ENCODE measurements at places on chromosomes 3 and 15.
A peak's percentile ranks its signal among the peaks of the same experiment; 100 is the strongest.

DNA sequence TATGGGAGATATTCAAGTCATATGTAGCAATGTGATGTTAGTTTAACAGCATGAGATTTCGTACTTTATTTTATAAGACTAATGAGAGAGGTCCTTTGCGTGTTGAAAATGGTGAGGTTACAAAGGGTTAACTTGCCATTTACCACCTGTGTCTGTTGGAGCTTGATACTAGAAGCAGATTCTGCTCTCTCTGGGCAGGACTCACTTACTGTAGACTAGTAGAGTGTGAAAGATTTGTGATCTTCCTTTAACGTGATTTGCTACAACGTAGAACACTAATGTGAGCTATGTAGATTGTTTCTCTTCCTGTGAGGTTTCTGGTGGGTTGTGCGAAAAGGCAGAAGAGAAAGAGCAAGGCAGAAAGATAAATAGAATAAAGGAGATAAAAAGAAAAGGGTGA is 1.1 kb downstream of the TP63 start:
- DNase-seq = no peak

GRCh38 chr3:172688588-172688987 is 22.3 kb downstream of the NCEH1 start:
- DNase-seq = no peak

DNA sequence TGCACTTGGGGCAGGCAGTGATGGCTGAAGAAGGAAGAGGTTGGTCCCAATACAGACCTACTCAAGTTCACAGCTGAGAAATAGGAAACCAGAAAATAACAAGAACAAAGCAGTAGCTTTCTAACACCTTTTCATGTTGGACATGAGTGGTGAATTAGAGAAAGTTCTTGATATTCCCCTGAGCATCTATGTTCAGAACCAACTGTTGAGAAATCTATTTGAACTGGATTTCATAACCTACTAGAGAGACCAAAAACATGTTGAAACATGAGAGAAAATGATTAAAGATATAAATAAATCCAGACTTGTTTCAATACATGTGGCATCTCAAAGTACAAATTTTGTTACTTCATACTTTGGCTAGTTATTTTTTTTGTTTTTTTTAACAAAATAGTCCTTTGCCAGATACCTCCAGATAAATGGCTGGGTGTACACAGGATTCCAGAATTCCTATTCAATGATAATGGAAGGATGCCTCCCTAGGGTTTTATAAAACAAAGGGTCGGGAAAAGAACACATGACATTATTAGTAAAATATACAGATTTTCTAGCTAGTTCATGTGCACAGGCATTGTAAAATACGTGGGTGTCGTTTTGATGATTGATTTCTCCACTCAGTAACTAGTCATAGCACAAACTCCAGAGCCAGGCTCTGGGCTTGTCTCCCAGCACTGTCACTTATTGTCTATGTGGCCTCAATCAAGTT is 34.4 kb upstream of the TNFSF10 start:
- DNase-seq = no peak

GRCh38 chr3:89032346-89033013 is 74.9 kb upstream of the EPHA3 start:
- no peak for DNase-seq

DNA sequence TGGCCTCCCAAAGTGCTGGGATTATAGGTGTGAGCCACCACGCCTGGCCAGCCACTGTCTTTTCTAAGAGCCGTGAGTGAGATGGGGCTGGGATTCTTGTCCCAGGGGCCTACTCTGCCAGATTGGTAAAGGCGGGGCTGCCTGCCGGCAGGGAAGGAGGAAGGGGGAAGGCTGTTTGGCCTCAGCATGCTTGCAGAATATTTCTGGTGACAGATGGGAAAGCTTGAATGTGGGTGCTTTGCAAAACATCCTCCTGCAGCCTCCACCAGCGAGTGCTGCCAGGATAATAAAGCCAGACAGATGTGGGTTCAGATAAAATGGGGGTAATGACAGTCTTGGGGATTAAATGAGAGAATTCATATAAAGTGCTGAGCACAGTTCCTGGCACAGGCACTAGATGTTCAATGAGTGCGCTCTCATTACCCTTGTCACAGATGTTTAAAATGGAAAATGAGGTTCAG is 19.8 kb upstream of the ACOX2 start:
- DNase-seq = no peak

DNA sequence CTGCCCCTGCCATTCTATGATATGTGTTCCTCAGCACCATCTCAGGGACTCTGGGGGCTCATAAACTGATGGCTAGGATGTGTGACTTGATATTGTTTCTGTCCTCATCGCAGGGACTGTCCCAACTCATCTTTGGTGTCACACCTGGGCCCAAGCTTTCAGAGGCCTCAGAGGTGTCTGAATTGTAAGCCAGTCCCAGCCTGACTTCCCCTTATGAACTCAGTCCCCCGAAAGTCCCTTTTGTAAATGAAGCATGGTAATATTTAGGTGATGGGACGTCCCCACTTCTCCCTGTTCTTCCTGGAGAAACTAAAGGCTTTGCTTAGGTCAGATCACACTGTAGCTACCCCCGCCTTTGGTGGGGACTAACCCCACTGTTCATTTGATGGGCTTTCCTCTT is 142.4 kb upstream of the TLE3 start:
- DNase-seq = no peak

DNA sequence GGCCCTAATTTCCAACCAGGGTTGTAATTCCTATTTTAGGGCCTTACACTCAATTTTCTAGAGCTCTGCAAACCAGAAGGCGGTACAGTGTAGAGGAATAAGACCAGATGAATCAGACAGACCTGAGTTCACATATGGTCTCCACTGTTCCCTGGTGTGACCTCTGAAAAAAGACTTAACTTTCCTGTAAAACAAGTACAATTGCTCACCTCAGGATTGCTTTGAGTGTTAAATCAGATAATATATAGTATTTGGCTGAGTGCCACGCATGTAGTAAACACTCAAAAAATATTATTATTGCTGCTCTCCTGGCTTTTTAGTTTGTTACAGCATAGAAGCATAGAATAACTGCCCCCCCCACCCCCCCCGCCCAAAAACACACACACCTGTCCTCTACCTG is 51.0 kb upstream of the STT3B start:
- no peak for DNase-seq

DNA sequence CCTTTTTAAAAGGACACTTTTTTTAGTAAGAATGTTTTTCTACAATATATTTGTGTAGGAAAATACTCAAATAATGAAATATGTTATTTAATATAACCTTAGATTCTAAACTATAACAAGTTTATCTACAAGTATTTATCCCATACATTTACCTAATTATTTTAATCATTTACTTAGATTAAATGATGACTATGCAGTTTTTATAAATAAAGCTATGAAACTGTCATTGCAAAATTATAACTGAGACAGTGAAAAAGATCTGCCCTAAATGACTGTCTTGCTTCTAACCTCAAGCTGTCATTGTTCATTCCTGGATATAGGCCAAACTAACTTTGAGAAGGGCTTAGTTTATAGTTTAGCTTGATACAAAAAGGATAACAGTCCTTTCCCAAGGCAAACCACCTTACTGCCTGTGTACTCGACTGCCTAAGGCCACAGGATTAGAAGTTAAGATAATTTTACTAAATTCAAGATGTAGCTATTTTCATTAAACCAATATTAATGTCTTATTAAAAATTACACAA is 84.1 kb downstream of the GLDN start:
- no peak for DNase-seq

DNA sequence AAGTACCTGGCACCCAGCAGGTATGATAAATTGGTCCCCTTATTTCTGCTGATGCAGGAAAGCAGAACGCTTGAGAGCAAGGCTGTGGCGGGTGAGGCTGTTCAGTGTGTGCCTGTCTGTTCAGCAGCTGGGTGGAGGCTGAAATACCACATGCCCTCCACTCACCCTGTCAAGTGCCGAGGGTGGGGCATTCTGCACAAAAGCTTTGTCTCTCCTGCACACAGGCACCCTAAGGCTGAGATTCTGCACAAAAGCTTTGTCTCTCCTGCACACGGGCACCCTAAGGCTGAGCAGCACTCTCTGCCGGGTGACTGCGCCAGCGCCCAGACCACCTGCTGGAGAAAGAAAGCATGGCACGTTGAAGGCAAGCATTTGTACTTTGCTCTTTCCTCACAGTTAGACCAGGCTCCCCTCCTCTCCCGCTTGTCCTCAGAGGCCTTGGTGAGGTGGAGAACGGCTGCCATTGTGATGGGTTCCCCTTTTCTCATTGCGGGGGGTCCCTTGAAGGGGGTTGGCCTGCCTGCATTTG is 97.5 kb downstream of the BDH1 start:
- peak; percentile 28 for DNase-seq

DNA sequence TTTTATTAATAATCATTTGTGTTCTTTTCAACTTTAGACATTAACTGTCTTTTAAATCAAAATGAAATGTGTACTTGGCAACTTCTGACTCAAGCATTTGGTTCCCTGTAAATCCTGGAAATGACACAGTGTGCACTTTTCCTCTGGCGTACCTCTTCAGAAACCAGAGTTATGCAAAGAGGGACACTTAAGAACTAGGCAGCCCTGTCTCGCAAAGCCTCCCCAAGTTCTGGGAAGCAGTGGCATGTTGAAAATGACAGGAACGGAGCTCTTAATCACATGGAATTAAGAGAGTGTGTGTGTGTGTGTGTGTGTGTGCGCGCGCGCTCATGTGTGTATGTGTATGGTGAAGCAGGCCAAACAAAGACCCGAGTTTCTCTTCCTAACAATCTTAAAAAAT is 707.4 kb downstream of the MECOM start:
- no peak for DNase-seq

- no peak for DNase-seq
Measured at GRCh38 chr3:35921718-35922117, 282.4 kb downstream of the ARPP21 start.

- no peak for DNase-seq
Measured at GRCh38 chr3:139985576-139985975, 50.6 kb downstream of the CLSTN2 start.

GRCh38 chr3:97389936-97390335 is 374.6 kb upstream of the ARL6 start:
- DNase-seq = no peak

- DNase-seq = peak; percentile 81
Measured at GRCh38 chr3:11641683-11642430, 1.9 kb downstream of the VGLL4 start.

- DNase-seq = peak; percentile 36
Measured at GRCh38 chr3:16311960-16312451, 47.0 kb downstream of the OXNAD1 start.

DNA sequence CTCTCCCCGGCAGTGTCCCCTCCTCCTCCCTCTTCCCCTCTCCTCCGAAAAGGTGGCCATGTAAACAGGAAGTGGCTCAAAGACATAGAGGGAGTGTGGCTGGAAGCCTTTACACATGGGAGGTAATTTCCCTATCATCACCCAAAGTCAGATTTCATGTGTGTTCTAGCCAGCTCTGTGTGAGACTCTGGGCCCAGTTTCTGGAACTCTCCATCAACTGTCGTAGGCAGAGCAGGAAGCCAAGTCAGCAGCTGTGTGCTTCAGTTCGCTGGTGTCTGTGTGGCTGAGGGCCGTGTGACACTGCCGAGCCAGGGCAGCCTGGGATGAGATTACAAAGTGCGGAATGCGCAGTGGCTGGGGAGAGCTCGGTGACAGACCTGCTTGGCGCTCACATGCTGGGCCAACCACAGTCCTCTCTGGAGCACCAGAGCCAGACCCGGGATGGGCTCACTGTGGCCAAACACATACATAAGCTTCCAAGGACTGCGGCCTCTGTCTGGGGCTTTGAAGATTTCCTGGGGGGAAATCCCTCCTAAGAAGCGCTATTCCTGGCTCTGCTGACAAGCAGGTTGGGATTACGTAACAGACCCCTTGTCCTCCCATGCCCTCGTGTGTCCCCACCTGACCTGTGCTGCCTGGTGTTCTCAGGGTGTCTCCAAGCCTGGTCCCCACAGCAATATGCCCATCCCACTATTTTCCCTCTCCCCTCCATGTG is 50.7 kb downstream of the UMPS start:
- peak; percentile 63 for DNase-seq

DNA sequence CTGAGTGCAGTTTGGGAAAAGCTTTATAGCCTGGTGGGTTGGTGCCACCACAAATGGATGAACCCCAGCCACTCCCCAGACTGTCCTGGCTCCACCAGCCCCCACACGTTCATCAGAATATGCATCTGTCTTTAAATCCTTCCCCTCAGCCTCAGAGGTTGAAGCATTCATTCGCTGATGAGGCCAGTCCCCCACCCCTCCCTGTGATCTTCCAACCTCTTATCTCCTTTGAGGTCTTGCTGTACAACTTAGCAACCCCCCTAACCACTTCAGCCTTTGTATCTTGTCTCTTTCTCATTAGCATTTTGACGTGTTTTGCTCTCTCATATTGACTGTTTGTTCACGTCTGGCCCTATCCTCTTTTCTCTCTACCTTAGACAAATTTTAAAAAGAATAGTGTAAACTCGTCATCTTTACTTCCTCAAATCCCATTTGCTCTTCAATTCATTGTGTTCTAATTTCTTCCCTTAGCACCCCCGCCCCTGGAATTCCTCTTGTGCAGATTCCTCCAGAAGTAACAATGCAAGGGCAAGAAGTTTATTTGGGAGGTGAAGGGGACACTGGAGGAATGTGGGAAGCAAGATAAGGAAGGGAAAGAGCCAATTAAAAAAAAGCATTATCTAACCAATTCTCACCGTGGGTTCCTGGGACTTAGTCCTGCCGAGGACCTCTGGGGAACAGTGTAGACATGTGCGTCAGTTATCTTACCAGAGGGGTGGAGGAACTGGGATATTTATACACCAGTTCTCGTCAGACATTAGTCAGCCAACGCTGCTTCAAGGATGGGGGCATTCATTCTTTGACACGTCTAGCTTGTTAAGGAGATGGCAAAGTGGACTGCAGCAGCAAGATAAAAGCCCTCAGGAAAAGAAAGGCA is 38.6 kb downstream of the MOBP start:
- no peak for DNase-seq

DNA sequence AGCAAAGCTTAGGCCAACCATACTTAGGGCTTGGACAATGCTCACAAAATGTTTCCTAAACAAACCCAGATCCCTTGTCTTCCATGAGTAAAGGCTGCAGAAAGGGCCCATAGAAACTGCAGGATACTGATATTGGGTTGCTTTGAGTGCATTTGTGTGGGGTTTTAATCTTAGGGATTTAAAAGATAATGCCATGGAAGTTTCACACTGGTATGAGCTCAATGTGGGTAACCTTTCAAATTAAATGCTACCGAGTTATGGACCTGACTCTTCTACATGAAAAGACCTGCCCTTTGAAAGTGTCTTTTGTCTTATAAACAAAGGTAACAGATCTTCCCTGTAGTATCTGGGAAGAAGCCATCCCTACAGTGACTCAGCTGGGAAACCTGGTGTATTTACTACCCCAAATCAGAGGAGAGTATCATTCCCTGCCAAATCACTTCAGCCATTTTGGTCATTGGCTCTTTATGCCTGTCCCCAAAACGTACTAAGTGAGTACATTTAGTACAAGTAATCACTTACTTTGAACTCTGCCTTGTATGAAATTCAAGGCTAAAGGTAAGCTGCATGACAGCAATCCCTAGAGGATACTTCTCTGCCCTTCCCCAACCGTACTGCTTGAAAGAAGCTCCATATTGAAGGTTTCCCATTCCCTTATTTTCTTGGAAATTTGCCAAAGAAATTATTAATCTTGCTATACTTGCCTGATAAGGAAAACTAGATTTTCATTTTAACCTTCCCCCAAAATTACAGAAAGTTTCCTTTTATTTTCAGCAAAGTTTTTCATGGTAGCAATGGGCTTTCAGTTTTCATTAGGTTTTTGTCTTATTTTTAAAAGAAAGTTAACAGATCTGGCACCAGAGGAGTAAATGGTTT is 7.2 kb downstream of the TM4SF1 start:
- DNase-seq = peak; percentile 34

All from dermis microvascular lymphatic vessel endothelial cell (primary cell).